ENCODE measurements at places on chromosomes 5 and 9.

DNA sequence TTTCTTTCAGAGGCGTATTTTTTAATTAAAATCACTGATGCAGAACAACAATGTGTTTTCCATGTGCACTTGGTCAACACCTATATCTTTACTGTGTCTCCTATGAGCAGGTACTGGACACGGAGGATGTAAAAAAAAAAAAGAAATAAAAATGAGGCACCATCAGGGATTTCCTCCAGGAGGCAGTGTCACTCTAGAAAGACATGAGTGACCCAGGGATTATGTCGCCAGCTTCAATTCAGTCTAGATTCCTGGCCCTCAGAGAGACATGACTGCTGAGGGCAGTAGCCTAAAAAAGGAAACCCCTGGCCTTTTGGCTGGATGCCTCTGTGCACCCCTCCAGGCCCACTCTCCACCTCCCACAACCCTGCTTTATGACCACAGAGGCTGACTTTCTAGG lies 18.3 kb upstream of the IL33 start:
- DNase-seq: no peak

- no peak for DNase-seq
Measured at GRCh38 chr5:20102293-20102692, 114.3 kb upstream of the CDH18 start.

GRCh38 chr5:75281716-75282465 lies 45.2 kb upstream of the ANKRD31 start:
- no peak for DNase-seq

DNA sequence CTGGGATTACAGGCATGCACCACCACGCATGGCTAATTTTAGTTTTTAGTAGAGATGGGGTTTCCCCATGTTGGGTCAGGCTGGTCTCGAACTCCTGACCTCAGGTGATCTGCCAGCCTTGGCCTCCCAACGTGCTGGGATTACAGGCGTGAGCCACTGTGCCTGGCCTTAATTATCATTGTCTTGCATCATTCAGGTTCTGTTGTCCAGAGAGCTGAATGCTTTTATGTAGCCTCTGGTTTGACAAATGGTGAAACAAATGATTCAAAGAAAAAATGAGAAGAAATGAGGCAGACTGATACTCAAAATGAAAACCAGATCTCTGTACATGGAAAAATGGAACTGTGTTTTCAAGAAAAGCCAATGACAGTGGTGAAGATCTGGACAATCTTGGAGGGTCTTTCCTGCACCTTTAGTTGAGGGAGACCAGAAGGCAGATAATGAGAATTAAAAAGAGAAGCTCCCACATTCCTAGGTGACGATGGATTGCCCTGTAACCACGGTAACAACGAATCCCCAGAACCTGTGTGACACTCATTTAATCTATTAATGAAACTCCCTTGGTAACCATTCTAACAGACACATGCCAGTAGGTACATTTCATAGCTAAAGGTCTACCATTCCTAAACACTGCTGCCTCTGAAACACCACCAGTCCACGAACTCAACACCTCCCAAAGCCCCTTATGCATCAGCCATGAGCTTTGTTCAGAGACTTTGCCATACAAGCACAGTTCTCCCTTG lies 1.6 kb downstream of the TEX48 start:
- DNase-seq: no peak

DNA sequence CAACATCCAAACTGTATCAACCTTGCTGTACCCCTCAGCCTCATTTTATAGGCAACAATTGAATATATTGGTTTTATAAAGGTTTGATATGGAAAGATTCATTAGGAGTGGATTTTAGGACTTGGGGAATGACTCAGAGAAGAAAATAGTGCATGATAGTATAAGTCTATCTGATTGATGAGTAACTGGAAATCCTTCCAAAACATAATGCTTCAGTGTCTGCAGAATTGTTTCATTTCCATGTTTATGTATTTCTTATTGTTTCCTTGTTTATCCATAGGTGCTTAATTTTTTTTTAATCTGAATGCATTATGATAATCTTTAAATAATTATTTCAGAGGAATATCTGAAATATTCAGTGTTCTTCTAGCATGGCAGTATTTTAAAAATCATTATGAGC lies 12.6 kb downstream of the JAK2 start:
- no peak for DNase-seq

DNA sequence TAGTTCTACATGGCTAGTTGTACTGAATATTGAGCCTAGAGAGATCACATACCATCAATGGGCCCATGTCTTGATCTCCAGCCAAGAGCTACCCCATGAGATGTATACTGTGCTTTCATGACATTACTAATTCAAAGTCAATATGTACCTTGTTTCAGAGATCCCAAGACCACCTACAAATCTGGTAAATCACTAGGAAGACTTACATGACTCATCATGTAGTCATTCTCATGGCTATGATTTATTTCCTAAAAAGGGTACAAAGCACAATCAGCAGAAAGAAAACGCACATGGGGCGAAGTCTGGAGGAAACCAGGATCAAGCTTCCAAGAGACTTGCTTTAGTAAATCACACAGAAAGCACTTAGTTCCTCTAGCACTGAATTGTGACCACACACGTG lies 103.0 kb downstream of the PCSK5 start:
- no peak for DNase-seq

DNA sequence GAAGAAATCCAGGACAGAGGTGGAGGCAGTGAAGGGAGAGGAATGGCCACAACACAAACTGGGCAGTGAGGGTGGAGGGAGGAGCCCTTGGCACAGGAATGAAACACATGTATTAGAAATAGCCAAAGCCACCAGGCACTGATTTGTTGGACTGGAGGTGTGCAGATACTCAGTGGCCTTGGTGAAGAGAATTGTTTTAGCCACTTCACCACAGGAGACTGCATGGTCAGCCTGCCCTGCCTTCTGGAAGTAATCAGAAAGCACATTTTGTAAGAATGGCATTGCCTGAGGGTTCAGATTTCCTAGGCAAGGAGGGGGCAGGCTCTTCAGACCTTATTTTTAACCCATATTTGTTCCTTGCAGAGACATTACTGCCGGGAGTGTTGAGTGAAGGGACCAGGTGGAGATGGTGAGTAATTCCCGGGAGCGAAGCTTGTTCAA lies 2.2 kb downstream of the SGCD start:
- no peak for DNase-seq

- no peak for DNase-seq
Measured at GRCh38 chr9:79731171-79731890, 159.6 kb downstream of the TLE4 start.

- no peak for DNase-seq
Measured at GRCh38 chr5:163624431-163624830, 119.0 kb downstream of the MAT2B start.

GRCh38 chr9:112836394-112836793 lies 54.3 kb downstream of the SLC46A2 start:
- no peak for DNase-seq

DNA sequence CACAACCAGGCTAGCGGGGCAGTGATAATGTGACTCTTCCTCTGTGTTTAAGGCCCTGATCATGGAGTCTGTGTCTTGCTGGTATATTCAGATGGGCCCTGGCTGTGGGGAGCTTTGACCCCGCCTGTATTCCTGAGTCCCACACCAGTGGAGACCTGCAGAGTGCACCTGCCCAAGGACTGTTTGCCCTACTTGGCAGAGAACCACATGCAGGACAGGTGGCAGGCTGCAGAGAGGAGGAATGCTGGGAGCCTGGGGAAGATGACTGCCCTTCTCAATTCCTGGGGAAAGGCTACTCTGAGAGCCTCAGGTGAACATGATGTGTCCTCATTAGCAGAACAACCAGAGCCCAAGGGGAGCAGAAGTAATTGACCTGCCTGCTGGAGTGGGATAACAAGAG lies 36.2 kb downstream of the IARS1 start:
- DNase-seq: no peak

GRCh38 chr9:91195372-91196012 lies 166.2 kb downstream of the AUH start:
- DNase-seq: no peak

GRCh38 chr5:116153687-116154174 lies 68.9 kb downstream of the COMMD10 start:
- DNase-seq: no peak

DNA sequence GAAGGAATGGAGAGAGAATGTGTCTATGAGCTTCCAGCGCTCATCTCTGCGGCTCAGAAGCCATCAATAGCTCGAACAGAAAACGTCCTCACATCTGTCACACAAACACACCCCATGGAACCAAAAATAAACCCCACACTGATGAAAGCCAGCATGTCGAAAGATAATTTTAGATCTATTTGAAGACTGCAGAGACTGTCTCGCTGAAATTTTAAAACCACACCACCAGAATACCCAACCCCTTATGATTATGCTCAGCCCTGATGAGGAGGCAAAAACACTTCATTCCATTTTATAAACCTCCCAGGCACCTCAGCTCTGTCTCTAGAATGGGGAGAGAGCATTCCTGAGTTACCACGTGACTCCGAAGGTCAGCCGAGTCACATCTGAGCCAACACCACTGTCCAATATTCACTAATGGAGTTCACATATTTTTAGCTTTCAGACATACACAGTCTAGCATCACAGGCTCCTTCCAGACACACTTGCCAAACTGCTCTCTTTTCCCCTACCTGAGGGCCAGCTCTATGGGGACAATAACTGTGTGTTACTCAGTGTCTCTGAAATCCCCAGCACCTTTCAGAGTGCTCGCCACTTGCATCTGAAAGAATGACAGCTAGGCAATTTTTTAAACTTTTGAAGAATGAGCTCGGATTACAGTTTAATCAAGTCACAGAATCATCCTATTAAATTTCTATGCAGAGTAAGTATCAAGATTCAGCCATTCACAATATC lies 63.2 kb downstream of the SERINC5 start:
- no peak for DNase-seq

GRCh38 chr5:134845335-134845851 lies 375 bp upstream of the C5orf24 start:
- DNase-seq: no peak

- DNase-seq: no peak
Measured at GRCh38 chr9:89625721-89626687, 21.2 kb downstream of the GADD45G start.

GRCh38 chr5:97363577-97363976 lies 180.5 kb upstream of the RIOK2 start:
- DNase-seq: no peak

- DNase-seq: no peak
Measured at GRCh38 chr9:27467486-27467885, 56.6 kb upstream of the IFNK start.

DNA sequence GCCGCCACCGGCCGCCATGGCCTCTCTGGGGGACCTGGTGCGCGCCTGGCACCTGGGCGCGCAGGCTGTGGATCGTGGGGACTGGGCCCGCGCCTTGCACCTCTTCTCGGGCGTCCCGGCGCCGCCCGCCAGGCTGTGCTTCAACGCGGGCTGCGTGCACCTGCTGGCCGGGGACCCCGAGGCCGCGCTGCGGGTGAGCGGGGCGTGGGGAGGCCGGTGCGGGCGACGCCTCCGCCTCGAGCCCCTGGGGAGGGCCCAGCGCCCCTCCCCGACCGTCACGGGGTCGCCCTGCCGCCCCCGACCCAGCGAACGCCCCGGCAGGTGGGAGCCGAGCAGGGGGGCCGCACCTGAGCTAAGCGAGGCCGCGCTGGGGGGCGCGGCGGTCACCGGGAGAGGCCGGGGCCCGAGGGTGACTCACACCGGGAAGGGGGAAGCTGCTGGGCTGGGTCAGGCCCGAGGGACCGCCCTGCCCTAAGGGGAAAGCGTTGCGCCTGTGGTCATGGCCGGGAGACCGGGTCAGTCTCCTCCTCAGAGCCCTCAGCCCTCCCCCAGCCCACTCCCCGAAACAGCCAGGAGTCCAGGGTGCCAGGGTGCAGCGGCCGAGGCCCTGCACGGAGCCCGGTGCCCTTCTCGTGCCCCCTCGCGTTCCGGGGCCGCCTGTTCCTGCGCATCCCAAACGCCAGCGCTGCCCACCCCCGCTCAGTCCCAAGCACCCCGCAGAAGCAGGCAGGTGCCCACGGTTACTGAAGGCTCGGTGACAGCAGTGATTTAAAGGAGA lies 510 bp downstream of the NOXA1 start:
- DNase-seq: no peak

DNA sequence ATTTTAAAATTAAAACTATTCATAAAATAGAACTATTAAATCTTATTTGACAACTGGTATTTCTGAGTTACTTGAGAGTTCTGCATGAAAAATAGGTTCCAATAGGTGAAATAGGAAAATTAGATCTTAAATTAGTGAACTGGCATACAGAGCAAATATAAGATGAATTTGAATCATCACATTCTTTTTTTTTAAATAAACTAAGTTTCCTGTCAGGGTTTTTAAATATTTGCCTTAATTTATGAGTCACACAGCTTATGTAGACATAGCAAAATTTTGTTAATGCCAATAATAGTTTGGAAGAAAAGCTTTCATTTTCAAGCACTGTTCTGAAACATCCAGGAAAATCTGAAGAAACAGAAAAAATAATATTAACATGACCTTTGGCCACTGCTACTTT lies 311.7 kb upstream of the HAPLN1 start:
- DNase-seq: no peak

DNA sequence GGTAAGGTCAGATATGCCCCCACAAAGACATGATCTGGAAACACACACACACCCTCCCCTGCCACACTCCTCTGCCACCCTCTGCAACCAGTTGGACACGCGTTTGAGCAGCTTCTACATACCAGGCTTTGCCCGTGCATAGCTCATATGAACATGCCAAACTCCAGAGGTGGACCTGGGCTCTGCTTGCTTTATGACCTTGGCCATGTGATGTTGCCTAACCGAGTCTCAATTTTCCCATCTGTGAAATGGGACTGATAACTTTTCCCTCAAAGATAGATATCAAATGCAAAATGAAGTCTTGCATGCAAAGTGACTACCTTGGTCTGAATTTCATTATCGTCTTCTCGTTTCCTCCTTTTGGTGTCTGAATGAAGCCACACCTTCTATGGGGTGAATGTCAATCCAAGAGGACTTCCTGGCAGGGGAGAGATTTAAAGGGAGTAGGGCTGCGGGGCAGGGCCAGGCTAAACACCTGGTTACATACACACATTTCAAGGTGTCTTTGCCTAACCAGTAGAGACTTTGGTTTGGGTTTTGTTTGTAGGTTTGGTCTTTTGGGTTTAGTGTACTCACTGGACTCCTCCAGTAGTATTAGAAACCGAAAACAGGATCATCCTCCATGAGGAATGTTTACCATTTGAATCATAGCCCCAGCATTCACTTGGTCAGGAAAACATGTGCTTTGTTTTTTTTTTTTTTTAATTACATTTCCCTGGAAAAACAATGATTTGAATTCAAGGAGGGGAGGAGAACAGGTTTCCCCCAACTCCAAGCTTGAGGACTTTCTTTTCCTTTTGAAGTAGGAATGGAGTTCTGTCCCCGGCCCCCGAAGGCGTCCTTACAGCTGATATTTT lies 63.2 kb downstream of the COL27A1 start:
- DNase-seq: no peak

DNA sequence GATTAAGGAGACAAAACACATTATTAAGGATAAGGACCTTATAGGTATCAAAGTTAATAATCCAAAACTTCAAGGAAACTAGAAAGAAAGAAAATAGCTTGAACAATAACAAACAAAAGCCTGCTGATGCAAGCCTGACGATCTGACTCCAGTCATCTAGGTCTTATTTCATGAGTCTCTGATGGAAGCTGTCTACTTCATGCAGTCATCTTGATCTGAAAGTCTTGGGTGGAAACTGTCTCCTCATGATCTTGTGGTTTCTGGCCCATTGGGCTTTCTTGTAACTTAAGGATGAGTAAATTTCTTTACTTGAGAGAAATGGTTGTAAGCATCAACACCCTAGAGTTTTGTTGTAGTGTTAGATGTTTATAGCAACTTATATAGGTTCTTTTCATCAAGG lies 20.6 kb upstream of the PSIP1 start:
- DNase-seq: no peak

- DNase-seq: peak; percentile 55
Measured at GRCh38 chr9:32968101-32969011, 33.1 kb downstream of the APTX start.

Data from stimulated activated CD8-positive, alpha-beta memory T cell treated with anti-CD3 and anti-CD28 coated beads, Interleukin-4, amount 100 ng/mL, for 4 hours (primary cell).